H54 (cell line): ENCODE measurements at places on chromosomes 6 and 20.

DNA sequence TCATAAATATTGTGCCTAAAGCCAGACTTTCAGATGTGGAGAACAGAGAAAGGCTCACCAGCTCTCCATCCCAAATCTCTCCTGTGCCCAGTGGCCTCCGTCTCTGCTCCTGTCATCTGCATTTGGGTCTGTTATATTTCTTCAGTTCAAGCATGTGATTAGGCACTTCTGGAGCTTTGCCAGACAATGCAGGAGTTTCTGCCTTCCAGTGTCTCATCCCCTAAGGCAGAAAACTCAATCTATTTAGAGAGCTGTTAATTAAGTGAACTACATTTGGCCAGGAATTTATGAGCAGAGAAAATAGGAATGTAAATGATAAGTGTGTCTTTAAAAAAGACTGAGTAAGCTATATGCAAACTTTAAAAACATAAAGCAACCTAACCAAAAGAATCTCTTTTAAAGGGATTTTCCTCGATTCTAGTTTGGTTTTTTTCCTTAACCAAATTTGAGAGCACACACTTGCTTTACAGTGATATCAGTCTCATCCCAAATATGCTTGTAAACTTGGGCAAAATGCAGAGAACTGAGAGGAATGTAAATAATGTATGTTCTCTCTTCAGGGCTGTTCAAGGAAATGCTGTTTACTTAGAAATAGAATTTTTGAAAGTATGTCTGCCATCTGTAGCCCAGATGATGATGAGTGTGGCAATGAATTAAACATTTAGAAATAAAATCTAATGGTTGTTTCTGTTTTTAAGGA is 113.9 kb downstream of the ELOVL4 start:
- no peak for DNase-seq

GRCh38 chr20:63456429-63457284 is 15.8 kb downstream of the KCNQ2 start:
- no peak for DNase-seq

GRCh38 chr6:96235927-96236326 is 220.2 kb downstream of the FUT9 start:
- no peak for DNase-seq

- DNase-seq, result no peak
These were observed 144.0 kb upstream of the TBX18 start for GRCh38 chr6:84908304-84908904.

DNA sequence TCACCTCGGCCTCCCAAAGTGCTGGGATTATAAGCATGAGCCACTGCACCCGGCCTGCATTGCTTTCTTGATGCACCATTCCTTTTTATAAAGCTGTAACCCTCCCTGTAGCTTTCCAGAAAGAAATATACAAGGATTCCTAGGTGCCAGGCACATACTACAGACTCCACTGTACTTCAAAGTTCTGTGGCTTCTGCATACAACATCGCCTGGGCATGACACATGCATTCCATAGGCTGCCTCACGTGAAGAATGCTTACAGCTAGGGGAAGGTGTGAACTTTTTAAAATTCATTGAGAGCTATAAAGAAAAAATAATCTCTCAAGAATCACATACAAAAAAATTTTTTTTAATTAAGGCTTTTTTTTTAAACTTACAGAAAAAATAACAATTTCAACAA is 50.2 kb downstream of the TRAM2 start:
- DNase-seq, result no peak

DNA sequence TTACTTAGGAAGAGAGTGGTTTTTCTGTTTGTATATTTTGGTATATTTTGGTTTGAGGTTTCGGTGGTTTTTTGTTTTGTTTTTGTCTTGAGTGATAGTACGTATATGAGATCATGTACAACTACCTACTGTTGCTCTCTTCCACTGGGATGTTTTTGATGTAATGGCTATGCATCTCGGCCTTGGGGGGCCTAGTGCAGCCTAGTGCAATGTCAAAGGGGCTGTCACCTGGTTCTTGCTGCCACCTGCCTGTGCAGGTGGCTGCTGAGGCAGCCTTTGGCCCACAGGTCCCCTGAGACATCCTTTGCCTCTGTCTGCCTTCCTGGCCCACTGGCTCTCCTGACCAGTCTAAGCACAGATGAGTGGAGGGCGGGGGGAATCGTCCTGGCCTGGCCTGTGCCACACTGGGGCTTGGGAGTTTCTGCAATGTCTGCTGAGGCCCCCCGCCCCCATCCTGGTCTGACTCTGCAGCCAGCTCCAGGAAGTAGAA is 546.6 kb downstream of the CD83 start:
- no peak for DNase-seq

DNA sequence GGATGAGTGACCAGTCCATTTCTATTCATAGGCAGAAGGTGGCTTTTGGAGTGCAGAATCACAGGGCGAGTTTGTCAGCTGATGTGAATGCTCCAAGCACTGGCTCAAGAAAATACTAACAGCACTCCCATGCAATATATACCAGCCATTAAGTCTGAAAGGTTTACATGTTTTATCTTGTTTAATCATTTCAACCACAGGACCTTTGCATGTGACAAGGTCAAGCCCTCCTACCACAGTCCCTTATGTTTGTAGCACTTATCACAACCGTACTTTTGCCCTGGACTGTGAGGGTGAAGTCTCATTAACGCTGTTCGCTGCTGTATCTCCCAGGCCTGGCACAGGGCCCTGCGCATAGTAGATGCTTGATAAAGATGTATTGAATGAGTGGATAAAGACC is 99.3 kb upstream of the PMEPA1 start:
- no peak for DNase-seq

DNA sequence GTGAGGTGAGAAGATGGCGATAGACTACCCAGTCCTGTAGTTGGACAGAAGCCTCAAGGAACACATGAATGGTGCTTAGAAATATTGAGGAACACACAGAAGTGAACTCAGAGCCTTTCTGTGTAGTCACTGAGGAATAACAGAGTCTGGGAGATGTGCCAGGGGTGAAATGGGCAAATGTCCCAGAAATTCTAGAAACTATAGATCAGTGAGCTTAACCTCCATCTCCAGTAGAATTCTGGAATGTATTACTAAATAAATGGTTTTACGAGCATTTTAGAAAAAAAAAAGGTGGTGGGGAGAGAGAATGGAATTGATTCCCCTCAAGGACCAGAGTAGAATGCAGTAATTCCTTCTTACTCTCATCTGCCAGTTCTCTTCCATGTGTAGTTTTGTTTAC is 380.0 kb downstream of the LMBRD1 start:
- DNase-seq, result no peak

DNA sequence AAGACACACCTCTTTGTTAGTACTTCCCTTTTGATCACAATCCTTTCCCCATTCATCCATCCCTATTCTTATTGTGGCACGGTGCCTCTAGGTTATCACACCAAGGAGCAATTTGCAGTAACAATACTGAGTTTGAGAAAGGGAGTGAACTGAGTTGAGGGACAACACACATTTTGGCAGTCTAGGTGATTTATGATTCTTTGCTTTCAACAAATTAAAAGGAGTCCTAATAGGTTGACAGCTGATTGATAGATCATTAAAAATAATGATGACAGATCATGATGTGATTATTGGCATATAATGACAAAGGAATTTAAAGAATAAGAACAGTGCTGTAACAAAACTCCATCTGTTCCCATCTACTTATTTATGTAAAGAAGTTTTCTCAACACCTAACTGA is 36.7 kb downstream of the IMPG1 start:
- DNase-seq, result no peak

DNA sequence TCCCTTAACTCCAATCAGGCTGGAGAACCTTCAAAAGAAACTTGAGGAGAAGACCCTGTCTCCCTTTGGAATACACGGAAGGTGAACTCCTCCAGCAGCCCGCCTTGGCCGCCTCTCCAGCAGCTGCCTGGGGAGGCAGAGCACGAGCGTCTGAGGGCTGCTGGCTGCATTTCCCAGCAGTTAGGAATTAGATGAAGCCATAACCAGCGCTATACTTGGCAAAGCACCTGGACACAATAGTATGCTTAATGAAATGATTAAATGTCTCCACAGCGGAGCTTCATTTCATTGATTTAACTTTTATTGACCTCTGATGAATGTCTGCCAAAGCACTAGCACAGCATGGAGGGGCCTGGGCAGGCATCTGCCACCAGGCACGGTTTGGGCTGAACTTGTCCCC is 73.5 kb downstream of the TMEM242 start:
- DNase-seq, result no peak

GRCh38 chr6:44201200-44201599 is 15.5 kb upstream of the MYMX start:
- peak; percentile 1 for DNase-seq

DNA sequence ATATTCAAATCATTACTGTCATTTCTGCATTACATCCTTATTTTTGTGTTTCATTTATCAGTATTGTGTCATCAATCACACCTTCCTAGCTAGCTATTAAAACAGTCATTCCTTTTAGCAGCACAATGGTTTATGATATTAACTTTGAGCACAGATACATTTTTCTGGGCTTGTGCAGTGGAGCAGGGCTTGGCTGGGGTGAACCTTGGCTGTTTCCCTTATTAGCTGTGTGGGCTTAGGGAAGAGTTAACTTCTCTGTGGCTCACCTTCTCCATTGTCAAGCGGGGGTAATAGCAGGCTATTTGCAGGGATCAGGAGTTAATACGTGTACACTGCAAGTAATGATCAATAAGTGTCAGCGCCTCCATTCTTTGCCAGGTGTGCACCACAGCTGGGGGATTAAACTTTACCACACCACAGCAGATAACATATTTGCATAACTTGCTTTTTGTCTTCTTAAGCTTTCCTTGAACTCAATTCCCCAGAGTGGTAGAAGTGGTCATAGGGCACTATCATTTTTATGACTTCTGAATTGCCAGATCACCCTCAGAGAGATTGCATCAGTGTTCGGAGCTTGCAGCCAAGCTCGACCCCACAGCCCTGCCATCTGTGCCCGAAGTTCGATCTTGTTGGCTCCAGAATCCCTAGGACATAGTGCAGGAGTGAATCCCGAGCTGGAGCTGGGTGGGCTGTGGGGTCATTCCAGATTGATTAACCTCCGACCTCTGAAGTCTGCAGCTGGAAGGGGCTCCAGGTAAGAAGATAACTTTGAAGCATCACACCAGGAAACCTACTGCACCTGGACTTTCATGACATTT is 1.5 kb upstream of the PYGB start:
- no peak for DNase-seq

DNA sequence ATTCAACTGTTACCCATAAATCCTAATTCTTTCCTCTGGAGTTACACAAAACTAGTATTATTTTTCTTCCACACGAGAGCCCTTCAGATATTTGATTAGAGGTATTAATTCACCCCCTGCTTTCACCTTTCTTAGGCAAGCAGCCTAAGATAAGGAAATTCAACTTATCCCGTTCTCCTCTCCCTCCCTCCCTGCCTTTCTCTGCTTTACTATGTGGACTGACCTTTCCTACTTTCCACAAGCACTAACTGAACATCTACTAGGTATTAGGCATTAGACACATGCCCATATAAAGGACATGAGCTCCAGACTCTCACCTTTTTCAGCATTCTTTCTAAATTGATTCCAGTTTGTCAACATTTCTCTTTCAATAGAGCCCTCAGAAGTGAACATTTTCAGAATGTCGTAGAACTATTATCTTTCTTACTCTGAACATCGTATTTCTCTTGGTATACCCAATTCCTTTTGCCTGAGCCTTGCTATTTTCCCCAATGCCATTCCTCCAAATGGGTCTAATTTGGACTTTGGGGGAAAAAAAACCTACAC is 16.5 kb downstream of the ELOVL2 start:
- no peak for DNase-seq

- DNase-seq, result no peak
These were observed 66.4 kb upstream of the SLC22A23 start for GRCh38 chr6:3523271-3523670.

DNA sequence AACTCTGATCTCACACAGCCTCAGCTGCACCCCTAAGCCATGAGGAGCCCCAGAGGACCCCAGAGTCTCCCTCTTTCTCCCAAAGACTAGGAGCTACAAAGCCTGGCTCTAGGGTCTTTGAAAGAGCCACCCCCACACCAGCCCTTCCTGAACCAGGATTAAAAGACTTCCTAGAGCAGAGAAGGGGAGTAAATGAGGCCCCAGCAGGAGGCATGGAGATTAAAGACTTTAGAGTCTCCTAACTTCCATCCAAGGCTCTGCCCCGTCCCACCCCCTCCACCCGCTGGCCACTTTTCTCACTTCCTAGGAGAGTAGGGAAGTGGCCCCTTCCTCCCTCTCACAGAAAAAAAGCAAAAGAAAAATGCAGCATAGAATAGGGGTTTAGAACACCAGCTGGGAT is 1.7 kb downstream of the PREX1 start:
- DNase-seq, result no peak

DNA sequence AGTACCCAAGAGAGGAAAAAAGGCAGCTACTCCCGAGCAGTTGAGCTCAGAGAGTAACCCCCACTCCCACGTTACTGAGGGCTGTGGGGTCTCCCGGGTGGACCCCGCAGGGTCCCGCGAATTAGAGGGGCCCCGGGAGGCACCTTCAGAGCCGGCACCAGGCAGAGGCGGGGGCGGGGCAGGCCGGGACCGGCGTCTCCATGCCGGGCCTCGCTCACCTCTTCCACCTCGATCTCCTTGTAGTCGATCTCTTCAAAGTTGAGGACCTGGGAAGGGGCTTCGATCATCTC is 381 bp downstream of the MAP3K7 start:
- no peak for DNase-seq
